ENCODE measurements at places on chromosomes 11 and 22. TPM values are rescaled to one million over a fixed set of nuclear protein-coding genes. Genes with fewer than 3 reads are reported as not detected.
A peak's percentile ranks its signal among the peaks of the same experiment; 100 is the strongest.

DNA sequence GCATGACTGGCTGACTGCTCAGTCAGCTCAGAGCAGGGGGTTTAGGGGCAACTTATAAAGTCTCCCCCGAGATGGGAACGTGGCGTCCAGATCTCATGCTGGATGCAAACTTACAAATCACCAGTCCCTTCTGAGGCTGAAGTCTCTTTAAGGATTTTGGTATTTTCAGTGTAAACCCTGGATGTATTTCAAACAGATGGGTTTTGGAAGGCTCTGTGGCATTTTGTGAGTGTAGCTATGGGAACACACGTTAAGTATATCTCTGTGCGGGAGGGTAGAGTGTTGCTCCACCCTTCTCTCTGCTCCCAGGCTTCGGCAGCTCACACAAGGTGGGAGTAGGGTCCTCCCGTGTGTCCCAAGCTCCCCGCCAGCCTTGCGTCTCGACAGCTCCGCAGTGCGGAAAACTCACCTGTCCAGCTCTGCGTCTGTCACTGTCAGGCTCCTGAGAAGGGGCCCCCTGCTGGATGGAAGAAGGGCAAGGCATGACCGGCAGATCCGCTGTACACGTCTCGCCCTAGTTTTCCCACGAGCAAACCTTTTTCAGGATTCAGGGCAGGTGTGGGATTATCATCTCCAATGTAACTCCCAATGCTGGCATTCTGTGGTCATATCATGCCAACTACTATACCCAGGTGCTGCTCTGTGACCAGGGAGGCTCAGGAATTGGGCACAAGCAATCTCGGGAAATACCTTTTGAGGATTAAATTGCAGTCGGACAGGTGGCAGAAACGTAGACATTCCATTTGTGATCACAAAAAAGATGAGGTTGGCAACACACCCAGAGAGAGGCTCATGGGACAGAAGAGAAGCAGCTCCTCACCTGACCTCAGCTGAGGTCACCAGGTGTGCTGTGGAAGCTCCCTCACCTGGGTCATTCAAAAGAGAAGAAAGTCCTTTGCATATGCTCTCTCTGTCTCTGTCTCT is 313.9 kb upstream of the B3GAT1 start:
- no peak for DNase-seq

DNA sequence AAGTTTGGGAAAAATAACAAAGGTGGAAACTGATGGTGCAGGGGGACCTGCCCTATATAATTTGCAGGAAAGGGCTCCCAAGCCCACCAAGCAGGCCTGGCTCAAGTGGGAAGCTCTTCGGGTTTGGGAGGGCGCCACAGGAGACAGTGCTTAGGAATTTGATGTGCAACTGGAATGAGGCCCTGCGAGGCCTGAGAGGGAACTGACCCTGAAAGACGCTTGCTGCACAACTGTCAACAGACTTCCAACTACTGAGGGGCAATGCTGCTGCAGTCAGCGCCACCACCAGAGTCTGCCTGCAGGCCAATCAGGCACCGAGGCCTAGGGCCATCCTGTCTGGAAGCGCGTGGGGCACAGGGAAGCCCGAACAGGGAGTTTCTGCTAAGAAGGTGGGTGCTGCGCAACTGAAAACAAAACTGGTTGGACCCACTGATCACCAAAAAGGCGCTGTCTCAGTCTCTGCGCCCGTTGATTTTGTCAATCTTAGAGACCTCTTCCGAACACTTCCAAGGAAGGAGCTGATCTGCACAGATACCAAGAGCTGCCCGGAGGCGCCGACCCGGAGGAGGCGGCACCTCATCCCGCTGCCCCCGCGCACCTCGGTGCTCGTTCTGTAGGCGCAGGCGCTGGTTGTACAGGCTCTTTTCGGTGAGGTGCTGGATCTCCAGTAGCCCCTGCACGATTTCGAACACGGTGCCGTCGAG is 667 bp downstream of the DGCR6L start:
- no peak for DNase-seq

- DNase-seq: peak; percentile 87
Observed at GRCh38 chr11:66981976-66982578, 7.0 kb downstream of the C11orf86 start.

GRCh38 chr11:2913776-2914175 is 15.4 kb downstream of the PHLDA2 start:
- no peak for DNase-seq

GRCh38 chr11:44159848-44160721 is 64.6 kb downstream of the EXT2 start:
- DNase-seq: no peak

DNA sequence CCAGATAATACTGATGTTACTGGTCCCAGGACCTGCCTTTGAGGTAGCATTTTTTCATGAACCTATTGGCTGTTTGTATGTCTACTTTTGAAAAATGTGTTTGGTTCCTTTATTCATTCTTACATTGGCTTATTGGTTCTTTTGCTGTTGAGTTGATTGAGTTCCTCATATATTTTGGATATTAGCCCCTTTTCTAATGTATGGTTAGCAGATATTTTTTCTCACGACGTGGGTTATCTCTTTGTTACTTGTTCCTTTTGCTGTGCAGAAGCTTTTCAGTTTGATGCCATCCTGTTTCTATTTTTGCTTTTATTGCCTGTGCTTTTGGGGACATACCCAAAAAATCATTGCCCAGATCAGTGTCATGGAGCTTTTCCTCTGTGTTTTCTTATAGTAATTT is 9.8 kb upstream of the ZNF74 start:
- no peak for DNase-seq

GRCh38 chr11:84795698-84796097 is 831.4 kb downstream of the DLG2 start:
- DNase-seq: no peak

DNA sequence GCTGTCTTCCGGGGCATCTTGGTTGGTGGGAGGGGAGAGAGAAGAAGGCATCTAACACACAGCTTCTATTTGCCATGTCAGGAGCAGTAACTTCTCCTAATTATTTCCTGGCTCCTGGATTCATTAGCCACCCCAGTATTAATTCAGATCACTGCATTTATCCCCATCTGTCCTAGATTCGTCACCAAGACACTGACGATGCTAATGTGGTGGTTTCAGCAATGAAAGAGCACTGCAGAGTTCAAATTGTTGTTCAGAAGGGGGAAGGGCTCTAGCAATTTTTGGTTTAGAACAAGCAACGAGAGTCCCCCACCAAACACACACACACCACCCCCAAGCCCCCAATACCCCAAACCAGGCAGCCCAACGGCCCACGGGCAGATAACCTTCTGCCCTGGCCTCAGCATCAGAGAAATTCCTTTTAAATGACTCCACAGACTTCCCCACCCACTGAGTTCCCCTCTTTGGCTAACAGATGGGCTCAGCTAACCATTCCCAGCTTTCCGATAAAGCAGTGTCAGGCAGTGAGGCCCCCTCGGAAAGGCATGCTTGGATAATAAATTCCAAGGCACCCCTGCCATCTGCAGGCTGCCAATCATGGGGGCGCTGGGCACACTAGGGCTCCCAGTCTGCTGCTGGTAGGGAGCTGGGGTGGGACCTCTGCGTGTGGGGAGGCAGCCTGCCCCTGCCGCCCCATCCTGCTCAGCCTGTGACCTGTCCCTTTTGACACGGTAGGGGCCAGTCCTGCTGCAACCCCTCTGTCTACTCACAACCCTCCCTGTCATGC is 453.5 kb downstream of the MIAT start:
- DNase-seq: peak; percentile 90

DNA sequence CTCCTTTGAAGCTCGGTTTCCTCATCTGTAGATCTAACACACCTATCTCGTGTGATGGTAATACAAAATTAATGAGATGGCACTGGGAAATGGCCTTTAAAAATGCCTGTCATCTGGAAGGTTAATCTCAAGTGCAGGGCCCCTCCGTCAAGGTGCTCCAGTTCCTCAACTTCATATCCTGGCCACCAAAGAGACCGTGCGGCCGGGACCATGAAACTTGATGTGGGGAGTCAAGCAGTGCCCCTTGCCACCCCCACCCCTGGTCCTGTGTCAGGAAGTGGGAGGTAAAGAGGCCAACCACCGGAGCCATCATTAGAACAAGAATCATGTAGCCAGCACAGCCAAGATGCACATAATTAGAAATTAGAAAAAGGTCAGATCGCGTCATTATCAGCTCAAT is 108.2 kb downstream of the FEZ1 start:
- DNase-seq: no peak

DNA sequence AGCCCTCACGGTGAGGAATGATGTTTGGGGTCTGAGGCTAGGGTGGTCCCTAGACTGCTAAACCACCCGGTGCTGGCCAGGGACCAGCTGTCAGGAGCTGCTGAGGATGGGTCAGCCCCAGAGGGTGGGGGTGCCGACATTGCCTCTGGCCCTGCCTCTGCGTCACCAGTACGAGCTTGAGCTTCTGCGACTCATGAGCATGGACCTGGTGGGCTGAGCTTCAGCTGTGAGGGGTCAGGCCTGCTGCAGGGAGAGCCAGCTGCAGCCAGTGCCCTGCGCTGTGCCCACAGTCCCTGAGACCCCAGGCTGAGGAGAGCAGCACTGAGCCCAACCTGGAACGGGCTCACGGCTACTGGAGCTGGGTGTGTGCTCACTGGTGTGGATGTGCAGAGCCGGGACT is 7.0 kb downstream of the DERL3 start:
- no peak for DNase-seq

GRCh38 chr22:41841085-41841712 is 8.3 kb downstream of the SREBF2 start:
- DNase-seq: no peak

GRCh38 chr11:114271316-114271715 is 24.9 kb upstream of the NNMT start:
- DNase-seq: no peak

- no peak for DNase-seq
Observed at GRCh38 chr11:117588166-117588810, 208.7 kb downstream of the DSCAML1 start.

DNA sequence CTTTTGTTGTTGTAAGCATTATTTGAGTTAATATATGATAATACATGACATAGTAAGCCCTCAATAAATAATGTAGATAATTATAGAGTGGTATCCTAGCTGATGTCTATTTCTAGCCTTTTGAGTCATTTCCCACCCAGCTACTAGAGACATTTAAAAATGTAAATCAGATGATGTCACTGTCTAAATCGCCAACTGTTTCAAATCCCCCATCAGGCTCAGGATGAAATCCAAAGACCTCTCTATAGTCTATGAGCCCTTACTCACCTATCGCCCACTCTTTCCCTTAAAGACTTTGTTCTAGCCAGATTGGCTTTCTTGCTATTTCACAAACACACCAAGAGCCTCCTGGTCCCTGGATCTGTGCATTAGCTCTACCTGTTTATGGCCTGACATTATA is 135.4 kb upstream of the PLET1 start:
- DNase-seq: no peak

DNA sequence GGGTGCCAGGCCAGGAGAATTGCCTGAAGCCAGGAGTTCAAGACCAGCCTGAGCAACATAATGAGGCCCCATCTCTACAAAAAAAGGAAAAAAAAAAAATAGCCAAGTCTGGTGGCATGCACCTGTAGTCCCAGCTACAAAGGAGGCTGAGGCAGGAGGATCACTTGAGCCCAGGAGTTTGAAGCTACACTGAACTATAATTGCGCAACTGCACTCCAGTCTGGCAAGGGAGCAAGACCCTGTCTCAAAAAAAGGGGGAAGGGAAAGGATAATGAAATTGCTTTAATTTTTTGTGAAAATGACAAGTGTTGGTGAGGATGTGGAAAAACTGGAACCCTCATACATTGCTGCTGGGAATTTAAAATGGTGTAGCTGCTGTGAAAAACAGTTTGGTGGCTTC is 19.2 kb downstream of the STK33 start:
- DNase-seq: no peak

- DNase-seq: no peak
Observed at GRCh38 chr22:40726514-40726913, 47.2 kb downstream of the MCHR1 start.

DNA sequence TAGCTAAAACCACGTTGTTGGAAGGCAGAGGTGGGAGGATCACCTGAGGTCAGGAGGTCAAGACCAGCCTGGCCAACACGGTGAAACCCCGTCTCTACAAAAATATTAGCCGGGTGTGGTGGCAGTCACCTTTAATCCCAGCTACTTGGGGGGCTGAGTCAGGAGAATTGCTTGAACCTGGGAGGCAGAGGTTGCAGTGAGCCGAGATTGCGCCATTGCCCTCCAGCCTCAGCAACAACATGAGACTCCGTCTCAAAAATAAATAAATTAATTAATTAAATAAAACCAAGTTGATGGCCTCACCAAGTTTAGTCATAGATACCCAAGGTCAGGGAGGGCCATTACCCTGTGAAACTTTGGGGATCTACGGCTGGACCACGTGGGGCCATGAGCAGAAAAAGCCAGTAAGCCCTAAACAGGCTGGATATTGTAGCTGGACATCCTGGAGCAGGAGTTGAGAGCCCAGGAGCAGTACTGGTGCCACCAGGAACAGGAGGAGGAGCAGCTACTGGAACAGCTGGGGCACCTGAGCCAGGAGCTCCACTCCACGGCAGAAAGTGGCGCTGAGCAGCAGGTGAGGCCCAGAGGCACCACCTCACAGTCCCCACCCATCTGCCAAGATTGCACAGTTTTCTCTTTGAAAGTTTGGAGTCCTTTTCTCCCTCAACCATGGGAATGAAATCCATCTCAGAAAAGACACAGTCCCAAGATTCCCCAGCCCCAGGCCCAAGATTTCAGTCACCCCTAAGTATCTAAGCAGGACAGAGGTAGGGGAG is 50.5 kb downstream of the BTG4 start:
- DNase-seq: no peak

DNA sequence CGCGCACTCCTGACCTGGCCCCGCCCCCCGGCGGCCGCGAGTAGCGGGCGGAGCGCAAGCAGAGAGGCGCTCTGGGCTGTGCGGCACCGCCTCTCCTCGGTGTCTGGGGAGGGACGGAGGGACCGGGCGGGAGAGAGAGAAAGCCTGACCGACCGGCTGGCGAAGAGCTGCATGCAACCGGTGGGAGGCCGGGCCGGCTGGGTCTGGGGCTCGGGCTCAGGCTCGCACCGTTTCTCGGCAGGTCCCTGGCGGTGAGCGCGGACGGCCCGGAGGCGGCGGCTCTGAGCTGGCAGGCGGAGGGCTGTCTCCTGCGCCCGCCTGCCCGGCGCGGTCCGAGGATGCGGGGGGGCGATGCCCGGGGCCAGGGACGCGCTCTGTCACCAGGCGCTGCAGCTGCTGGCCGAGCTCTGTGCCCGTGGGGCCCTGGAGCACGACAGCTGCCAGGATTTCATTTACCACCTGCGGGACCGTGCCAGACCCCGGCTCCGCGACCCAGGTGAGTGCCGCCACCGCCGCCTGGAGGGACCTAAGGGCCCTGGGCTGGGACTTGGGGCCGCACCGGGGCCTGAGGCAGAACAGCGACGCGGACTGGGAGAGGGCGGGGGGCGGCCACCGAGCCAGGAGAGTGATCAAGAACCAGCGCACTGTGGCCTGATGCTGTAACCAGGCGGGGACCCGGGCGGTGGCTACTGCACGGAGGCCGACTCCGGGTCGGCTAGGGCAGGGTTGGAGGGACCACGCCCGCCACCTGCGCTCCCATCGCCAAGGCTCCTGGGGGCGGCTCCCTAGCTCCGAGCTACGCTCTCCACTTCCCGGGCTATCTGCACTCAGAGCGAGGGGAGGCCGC is at the start of gene SYT9:
TSS of gene SYT9 (plus strand) at position 69 of the 847 bp plus-strand sequence. CDS start at position 352, 283 bp downstream.
- peak; percentile 46 for DNase-seq

Gene MPZL3
- 6.0 TPM for total RNA-seq

Gene TIMP3
- 0.14 TPM for total RNA-seq

Gene UFD1
- 106 TPM for total RNA-seq

Gene VSIG10L2
- not detected for total RNA-seq

Gene OR52N4
- total RNA-seq: not detected

Gene WNT7B
- 89.1 TPM for total RNA-seq

Gene MAPK8IP1
- total RNA-seq: 6.5 TPM

All from Caki2 (cell line).